ENCODE measurements at places on chromosomes 13 and 19.

GRCh38 chr19:58317476-58318072 lies 9.2 kb upstream of the ZSCAN22 start:
- no peak for DNase-seq

DNA sequence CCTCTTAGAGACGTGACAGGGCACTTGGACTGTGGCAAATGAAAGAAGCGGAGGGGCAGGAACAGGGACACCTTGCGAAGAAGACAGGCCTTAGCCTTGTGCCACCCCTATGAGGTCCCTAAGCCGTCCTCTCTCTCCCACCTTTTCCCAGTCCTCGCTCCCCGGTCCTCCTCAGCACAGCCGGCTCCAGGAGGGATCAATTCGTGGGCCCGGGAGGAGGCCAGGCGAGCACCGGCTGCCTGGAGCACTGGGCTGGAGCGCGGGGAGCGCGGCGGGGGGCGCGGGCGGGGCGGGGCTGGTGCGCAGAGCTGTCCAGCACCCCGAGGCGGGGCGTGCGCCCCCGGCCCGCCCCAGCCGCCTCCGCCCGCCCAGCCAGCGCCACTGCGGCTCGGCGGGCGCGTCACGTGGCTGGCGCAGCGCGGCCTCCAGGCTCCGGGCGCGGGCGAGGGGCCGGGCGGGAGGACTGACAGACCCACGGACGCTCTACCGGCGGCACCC lies at the start of gene LRP3:
Gene LRP3, plus strand, starts transcription at position 466 of the 498 bp plus-strand sequence. CDS start 456 bp downstream, outside the sequence.
- no peak for DNase-seq

DNA sequence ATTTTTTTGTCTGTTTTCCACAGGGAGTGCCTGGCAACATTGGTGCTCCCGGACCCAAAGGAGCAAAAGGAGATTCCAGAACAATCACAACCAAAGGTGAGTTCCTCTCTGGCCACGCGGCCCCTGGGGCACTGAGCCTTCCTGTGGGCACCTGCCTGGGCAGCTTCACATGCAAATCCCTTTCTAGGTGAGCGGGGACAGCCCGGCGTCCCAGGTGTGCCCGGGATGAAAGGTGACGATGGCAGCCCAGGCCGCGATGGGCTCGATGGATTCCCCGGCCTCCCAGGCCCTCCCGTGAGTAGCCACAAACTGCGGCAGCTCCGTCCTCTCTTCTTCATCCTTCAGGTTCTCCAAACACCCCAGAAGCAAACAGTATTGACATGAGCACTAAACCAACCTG lies 99.4 kb downstream of the RAB20 start:
- no peak for DNase-seq

DNA sequence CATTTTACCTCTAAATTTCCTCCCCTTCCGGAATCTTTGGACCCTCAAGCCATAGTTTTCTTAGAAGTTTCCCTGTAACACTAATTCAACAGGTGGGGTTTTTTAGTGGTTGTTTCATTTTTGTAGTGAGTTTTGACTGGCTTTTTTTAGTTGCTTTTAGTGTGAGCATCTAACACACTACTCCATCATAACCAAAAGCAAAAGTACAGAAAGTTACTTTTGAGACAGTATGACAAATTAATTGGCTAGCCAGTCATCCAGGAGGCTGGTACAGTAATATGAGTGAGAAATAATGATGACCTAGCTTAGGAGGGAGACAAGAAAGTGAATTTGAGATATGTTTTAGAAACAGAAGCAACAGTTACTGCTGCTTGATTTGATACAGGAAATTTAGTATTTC lies 71.5 kb downstream of the DNAJC15 start:
- no peak for DNase-seq

DNA sequence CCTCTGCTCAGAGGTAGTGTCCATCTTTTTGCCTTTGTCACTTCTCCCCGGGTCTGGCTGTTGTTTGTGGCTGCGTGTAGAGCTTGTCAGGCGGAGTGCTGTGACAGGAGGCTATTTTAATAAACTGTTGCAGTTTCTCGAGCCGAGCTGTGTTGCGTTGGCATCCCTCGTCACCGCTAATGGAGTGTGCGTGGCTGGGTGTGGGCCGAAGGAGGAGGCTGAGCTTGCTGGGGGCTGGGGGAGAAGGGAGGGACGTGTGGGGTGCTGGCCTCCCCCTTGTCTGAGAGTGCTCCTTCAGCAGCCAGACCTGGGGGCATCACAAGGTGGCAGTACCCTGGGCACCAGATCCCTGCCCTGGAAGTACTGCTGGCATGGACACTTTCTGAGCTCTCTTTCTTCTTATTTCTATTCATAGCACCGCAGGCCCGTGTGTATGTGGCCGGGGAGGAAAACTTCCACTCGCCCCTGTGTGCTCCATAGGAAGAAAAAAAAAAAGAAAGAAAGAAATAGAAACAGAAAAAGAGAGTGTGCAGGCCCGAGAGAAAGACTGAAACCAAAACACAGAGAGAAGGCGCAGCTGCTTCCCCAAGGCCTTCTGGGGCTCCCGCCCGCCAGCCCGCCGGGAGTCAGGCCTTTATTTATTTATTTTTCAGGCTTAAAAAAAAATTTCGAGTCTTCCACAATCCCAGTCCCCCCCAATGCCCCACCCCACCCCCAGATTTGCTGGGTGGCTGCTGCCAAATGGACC lies 27.0 kb downstream of the NFIX start:
- no peak for DNase-seq

GRCh38 chr13:27281420-27281819 lies 10.8 kb downstream of the RASL11A start:
- DNase-seq = no peak

DNA sequence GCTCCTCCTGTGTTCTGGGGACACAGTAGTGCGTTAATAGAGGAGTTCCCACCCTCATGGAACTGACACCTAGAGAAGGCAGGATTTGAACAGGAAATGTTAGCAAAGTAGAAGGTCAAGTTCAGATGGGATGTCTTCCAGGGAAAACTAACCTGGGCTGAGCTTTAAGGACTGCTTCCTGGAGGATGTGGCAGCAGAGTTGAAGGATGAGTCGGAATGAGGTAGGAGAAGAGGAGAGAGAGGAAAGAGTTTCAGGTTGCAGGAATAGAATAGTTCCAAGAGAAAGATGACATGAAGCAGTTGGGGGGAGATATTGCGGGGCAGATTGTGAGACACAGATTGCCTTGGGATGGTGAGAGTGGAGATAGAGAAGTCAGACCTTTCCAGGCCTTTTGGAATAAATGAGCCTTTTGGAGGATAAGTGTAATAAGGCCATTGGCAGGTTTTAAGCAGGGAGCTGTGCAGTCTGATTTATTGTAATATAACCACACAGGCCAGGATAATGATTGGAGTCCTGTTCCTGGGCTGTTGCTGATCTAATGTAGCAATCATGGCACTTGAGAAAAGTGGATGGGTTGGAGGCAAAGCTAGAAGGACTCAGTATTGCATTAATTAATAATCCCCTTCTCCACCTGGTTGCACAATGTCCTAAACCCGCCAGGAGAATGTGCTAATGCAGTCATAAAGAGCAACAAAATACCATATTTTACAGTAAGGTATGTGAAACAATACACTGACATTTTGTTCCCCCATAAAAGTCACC lies 205.4 kb downstream of the SHISA2 start:
- no peak for DNase-seq

DNA sequence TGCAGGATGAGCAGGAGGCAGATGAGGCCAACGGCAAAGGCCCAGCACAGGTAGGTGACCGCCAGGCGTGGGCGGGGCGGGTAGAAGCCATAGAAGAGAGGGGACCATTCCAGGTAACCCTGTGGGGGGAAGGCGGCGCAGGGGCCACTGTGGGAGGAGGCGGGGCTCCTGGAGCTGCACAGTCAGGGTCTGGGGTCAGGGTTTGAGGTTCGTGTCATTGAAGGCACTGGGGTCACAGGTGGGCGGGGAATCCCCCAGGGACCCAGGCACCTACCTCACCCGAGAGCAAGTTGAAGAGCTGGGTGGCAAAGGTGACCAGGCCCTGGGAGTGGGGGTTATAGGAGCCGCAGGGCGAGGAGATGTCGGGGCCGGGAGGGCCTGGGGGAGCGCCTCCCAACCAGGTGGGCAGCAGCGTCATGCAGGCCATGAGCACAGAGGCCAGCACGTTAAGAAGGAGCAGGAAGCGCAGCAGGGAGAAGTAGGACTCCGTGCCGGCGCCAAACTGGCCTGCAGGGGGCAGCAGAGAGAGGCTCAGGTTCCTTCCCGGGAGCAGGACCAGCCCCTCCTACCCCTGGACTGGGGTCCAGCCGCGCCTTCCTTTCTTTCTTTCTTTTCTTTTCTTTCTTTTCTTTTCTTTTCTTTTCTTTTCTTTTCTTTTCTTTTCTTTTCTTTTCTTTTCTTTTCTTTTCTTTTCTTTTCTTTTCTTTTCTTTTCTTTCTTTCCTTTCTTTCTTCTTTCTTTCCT lies 4.6 kb downstream of the TMC4 start:
- DNase-seq = peak; percentile 20

- no peak for DNase-seq
Measured at GRCh38 chr19:49213791-49214190, 56.2 kb downstream of the TRPM4 start.

DNA sequence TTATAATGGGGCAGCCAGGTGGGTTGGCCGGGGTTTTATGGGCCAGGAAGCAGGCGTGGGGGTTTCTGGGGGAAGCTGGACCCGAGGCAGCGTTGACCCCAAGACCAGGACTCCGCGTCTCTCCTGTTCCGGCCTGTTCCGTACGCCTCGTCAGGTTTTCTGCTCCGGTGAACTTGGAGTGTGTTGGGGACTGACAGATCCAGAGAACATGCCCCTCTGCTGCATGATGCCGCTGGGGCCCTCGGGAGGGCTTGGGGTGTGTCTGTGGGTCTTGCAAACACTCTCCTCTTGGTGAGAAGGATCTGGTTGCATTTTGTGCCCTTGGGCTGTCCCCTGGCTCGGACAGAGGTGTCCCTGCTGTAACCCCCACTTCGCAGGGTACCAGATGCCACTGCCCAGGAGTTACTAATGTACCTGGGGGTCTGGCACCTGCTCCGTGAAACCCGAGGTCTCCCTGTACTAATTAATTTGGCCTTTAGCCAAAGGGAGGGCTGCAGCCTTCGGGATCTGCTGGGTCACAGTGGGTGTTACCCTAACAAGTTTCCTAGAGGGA lies 15.6 kb downstream of the KDM4B start:
- DNase-seq = no peak

GRCh38 chr13:104841110-104841509 lies 1694.4 kb downstream of the EFNB2 start:
- DNase-seq = no peak

- no peak for DNase-seq
Measured at GRCh38 chr19:10655457-10656312, 1.5 kb downstream of the ILF3 start.

- no peak for DNase-seq
Measured at GRCh38 chr19:16726916-16727315, 7.3 kb downstream of the NWD1 start.

DNA sequence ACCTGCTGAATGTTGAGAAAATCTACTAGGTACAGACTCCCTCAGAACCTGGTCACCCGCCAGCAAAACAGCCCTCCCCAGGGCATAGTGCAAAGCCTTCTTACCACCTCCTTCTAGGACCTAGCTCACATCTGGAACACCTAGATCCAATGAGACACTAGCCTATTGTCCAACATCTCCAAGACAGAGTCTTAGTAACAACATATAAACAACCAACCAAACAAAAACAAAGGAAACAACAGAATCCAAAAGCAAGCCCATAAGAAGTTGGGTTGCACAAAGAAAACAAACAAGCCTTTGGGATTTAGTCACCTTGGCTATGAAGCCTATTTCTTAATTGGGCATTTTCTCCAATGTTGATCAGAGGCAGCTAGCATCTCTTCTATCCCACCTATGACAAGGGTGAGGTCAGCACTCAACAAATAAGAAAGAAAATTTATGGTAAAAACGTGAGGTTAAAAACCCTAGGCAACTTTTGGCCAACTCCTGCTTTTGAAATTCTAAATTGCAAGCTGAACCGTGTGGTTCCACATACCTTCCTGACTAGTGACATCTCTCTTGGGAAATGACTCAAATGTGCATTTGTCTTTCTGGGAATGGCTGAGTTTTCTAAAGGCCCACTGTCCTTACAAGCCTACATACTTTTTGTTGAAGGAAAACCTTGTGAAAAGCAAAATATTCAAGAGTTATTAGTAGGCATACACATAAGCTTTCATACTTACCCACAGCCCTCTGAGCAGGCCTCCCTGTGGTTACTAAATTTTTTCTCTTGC lies 66.7 kb downstream of the FAM216B start:
- DNase-seq = peak; percentile 92

- DNase-seq = peak; percentile 49
Measured at GRCh38 chr13:34076943-34077703, 259.2 kb downstream of the RFC3 start.

GRCh38 chr19:8004723-8005513 lies 523 bp downstream of the ELAVL1 start:
- DNase-seq = no peak

GRCh38 chr13:74487091-74487722 lies 353.0 kb upstream of the KLF12 start:
- no peak for DNase-seq

GRCh38 chr19:6551607-6552450 lies 21.0 kb downstream of the TNFSF9 start:
- DNase-seq = no peak

DNA sequence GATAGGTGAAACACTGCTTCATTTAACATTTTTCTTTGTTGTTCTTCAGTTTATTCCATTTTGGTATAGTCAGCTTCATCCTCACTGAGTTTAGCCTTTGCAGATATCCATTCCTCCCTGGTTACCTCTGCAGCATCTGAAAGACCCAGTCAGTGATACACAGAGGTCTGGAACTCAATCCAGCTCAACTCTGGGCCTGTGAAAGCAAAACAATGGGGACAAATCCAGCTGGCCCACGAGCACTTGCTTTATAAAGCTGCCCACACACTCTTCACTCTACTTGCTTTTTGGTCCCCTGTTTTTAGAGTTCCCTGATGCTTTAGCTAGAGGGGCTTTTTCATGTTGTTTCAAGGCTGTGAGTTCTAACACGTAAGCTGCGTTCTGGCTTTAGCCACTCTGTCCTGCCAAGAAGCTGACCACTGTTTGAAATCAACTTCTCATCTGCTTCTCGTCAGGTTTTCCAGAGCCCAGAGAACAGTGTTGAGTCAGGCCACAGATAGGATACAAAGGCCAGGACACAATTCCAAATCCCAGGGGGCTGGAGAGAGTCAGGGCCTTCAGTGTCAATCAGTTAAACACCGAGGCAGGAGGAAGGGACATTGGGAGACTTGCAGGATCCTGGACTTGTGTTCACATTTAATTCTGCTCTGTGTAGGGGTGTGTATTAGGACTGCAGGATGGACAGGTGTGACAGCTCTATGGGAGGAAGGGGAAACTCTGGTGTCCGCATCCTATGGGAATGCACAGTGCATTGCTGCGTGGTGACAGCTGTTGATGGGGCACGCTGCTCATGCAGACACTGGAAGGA lies 83.5 kb upstream of the RNF113B start:
- no peak for DNase-seq
